Natural killer cell treated with Interleukin-12 subunit alpha and Interleukin-12 subunit beta and Interleukin-15 and Interleukin-18, amount 100 ng/mL, for 72 hours (primary cell): ENCODE measurements at places on chromosomes 5 and 9. TPM values are rescaled to one million over a fixed set of nuclear protein-coding genes. Genes with fewer than 3 reads are reported as not detected.

GRCh38 chr5:116772152-116772501, 197.5 kb upstream of the SEMA6A start:
- DNase-seq, result no peak
- no peak overlapping the region for H3K27ac ChIP-seq
- no peak overlapping the region for H3K4me3 ChIP-seq

- peaks cover 4% of the 10 kb centered on the region for H3K4me1 ChIP-seq
- no peaks in the 10 kb centered on the region for H3K36me3 ChIP-seq
- H3K27me3 ChIP-seq, result peaks cover 32% of the 10 kb centered on the region
- H3K4me3 ChIP-seq, result no peak overlapping the region
- no peak overlapping the region for H3K27ac ChIP-seq
Observed at GRCh38 chr5:138629392-138629791, 54.2 kb upstream of the HSPA9 start.

DNA sequence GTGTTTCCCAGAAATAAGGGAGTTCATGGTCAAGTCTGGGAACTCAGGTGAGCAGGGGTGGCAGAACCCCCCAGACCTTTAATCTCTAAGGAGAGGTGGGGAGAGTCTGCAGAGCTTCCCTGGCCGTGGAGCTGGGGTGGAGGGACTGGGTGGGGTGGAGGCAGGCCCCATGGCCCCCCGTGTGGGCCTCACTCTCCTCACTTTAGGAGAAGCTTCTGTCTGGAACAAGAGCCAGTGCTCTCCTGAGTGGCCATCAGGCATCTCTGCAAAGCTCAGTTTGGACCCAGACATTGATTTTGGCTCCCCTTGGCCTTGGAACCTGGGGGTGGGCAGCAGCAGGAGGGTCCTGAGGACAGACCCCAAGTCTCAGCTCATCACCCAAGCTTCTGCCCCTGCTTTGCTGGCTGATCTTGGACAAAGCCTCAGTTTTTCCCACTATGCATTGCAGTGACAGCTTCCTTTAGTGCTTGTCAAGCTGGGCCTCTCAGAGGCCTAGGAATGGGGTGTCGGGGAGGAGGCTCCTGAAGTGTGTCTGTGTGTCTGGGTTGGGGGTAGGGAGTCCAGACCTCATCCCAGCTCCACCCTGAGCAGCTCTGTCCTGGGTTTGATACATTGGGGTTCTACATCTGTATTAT, 3.5 kb upstream of the GBGT1 start:
- no peak overlapping the region for H3K4me3 ChIP-seq
- H3K36me3 ChIP-seq, result no peaks in the 10 kb centered on the region
- no peak overlapping the region for H3K27ac ChIP-seq
- peaks cover 4% of the 10 kb centered on the region for H3K27me3 ChIP-seq

DNA sequence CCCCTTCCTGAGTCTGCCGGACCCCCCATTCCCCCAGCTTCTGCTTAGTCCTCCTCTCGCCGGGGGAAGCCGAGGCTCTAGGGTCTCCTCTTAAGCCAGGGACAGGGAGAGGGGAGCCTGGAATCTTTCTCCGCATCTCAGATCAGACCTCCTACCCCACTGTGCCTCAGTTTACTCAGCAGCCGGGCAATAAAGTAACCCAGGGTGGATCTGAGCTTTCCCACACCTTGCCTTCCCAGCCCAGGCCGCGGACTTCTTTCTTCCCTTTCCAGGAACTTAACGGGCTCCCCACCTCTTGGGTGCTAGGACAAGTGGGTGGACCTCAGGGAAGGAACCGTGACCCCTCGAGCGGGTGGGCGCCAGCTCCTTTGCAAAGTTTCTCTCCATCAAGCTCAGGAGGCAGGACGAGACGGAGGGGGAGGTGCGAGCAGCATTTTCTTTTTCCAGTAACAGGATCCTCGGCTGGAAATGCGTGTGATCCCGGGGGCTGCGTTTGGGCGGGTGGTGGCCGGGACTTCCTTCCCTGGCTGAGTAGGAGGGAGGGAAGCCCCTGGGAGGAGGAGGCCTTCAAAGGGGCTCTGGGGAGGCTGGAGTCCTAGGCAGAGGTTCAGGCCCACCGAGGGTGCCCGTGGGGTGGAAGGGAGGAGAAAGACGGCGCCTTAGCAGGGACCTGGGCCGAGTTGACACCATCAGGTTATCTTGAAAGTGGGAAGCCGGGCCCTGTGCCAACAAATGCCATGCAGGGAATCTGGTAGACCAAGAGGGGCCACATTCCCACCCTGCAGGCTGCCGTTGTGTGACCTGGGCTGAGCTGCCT, 795 bp downstream of the DAB2IP start:
- DNase-seq, result no peak
- H3K36me3 ChIP-seq, result no peaks in the 10 kb centered on the region
- peaks cover 46% of the 10 kb centered on the region for H3K27me3 ChIP-seq
- H3K27ac ChIP-seq, result no peak overlapping the region
- H3K4me3 ChIP-seq, result no peak overlapping the region

- DNase-seq, result no peak
- peaks cover 31% of the 10 kb centered on the region for H3K4me1 ChIP-seq
- H3K36me3 ChIP-seq, result peaks cover 8% of the 10 kb centered on the region
- peaks cover 5% of the 10 kb centered on the region for H3K27me3 ChIP-seq
- peak within 1 kb of the TSS; percentile 78 for H3K27ac ChIP-seq
- H3K4me3 ChIP-seq, result peak within 1 kb of the TSS; percentile 74
Observed at GRCh38 chr9:114930056-114930812, at the start of gene TNFSF8. Gene TNFSF8, minus strand, starts transcription at chr9:114930591. Its CDS starts 288 bp downstream, at chr9:114930303.

DNA sequence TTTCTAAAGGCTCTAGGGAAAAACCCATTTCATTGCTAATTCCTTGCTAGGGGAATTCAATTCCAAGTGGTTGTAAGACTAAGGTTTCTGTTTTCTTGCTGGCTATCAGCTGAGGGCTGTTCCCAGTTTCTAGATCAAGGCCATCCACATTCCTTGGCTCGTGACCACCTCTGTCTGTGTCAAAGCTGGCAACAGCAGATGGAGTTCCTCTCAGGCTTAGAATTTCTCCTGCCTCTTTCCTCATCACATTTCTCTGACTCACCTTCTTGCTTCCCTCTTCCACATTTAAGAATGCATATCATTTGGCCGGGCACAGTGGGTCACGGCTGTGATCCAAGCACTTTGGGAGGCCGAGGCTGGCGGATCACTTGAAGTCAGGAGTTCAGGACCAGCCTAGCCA, 19.0 kb downstream of the DAB2IP start:
- H3K36me3 ChIP-seq, result no peaks in the 10 kb centered on the region
- H3K4me1 ChIP-seq, result no peaks in the 10 kb centered on the region
- no peak overlapping the region for H3K4me3 ChIP-seq
- no peak for DNase-seq
- peaks cover 14% of the 10 kb centered on the region for H3K27me3 ChIP-seq

BTNL8 gene
- not detected for total RNA-seq

DCTN3 gene
- 79.8 TPM for total RNA-seq

SOHLH1 gene
- not detected for total RNA-seq

ADCY2 gene
- total RNA-seq, result not detected

RLN2 gene
- not detected for total RNA-seq

GRCh38 chr5:1212881-1213280, 11.5 kb downstream of the SLC6A19 start:
- no peaks in the 10 kb centered on the region for H3K4me1 ChIP-seq
- peak; percentile 44 for DNase-seq
- no peak overlapping the region for H3K4me3 ChIP-seq
- no peak overlapping the region for H3K27ac ChIP-seq
- no peaks in the 10 kb centered on the region for H3K36me3 ChIP-seq

- DNase-seq, result no peak
- no peaks in the 10 kb centered on the region for H3K36me3 ChIP-seq
- no peak overlapping the region for H3K27ac ChIP-seq
- no peak overlapping the region for H3K4me3 ChIP-seq
- peaks cover 9% of the 10 kb centered on the region for H3K27me3 ChIP-seq
- H3K4me1 ChIP-seq, result no peaks in the 10 kb centered on the region
Observed at GRCh38 chr5:109910874-109911273, 221.1 kb downstream of the MAN2A1 start.

KIAA0825 gene
- total RNA-seq, result 6.2 TPM

GRCh38 chr5:133679534-133679933, 67.2 kb upstream of the FSTL4 start:
- DNase-seq, result no peak
- no peaks in the 10 kb centered on the region for H3K36me3 ChIP-seq
- no peak overlapping the region for H3K27ac ChIP-seq
- peaks cover 10% of the 10 kb centered on the region for H3K27me3 ChIP-seq

- peaks cover 37% of the 10 kb centered on the region for H3K27me3 ChIP-seq
- peaks cover 6% of the 10 kb centered on the region for H3K36me3 ChIP-seq
- no peak overlapping the region for H3K27ac ChIP-seq
- no peaks in the 10 kb centered on the region for H3K4me1 ChIP-seq
- DNase-seq, result no peak
- H3K4me3 ChIP-seq, result no peak overlapping the region
Observed at GRCh38 chr5:175797521-175798038, 73.8 kb upstream of the CPLX2 start.

- no peaks in the 10 kb centered on the region for H3K4me1 ChIP-seq
- H3K27me3 ChIP-seq, result peaks cover 24% of the 10 kb centered on the region
- DNase-seq, result no peak
- no peak overlapping the region for H3K27ac ChIP-seq
- H3K36me3 ChIP-seq, result no peaks in the 10 kb centered on the region
Observed at GRCh38 chr9:84773022-84773421, 103.5 kb downstream of the NTRK2 start.

DNA sequence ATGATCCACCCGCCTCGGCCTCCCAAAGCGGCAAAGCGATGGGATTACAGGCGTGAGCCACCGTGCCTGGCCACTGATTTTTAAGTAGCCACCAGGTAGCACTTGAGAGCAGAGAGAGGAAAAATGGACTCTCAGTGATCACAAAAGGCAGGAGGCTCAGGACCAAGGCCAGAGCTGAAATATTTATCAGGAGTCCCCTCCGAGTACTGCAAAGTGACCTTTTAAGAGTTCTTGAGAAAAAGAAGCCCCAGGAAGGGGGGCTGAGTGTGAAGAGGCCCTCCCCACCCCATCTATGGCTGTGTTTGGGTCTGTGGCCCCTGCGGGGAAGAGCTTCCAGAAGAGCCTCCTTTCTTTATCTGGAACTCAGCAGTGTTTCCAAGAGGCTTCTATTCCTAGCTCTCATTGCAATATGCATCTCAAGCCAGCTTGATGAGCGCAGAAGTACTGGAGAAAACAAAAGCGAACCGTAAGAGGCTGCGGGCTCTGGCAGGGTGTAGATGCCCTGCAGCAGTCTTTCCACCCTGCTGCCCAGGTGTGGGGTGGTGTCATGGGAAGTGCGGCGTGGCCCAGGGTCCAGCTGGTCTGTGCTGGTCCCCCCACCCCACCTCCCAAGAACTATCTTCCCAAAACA, 75.5 kb upstream of the CDK20 start:
- no peaks in the 10 kb centered on the region for H3K27me3 ChIP-seq
- peaks cover 3% of the 10 kb centered on the region for H3K36me3 ChIP-seq
- no peak overlapping the region for H3K4me3 ChIP-seq
- H3K27ac ChIP-seq, result no peak overlapping the region

- H3K4me1 ChIP-seq, result no peaks in the 10 kb centered on the region
- H3K4me3 ChIP-seq, result no peak overlapping the region
- no peaks in the 10 kb centered on the region for H3K36me3 ChIP-seq
- no peak overlapping the region for H3K27ac ChIP-seq
- DNase-seq, result peak; percentile 16
Observed at GRCh38 chr5:179437341-179438001, 92.2 kb upstream of the ADAMTS2 start.

HAVCR1 gene
- 26.5 TPM for total RNA-seq

DNA sequence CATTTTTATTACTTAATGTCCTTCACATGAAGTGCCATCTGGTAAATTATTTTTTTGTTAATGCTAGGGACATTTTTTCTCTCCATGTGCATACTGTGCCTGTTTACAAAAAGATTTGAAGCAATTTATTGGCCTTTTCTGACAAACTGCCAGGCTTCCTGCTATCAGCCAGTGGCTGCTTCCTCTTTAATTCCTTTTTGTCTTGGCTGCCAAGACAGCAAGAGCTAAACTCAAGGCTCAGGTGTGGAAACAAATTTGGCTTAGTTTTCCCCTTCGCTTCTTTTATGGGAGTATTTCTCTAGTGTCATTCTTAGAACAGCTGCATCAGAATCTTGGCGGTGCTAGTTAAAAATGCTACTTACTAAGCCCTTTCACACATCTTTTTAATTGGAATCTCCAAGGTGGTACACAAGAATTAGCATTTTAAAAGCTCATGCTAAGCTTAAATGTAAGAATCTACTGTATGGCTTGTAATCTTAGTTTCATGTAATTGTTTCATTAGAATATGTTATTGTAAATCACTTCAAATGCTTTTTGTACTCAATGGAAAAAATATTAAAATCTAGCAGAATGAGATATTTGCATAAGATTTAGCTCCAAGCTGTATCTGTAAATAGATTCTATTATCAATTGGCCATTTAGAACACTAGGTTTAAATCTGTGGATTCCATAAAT, 134.2 kb upstream of the RASGRF2 start:
- peaks cover 29% of the 10 kb centered on the region for H3K36me3 ChIP-seq
- H3K27me3 ChIP-seq, result no peaks in the 10 kb centered on the region
- H3K27ac ChIP-seq, result no peak overlapping the region
- H3K4me3 ChIP-seq, result no peak overlapping the region
- no peak for DNase-seq

ZDHHC11 gene
- 8.1 TPM for total RNA-seq

MARCHF11 gene
- total RNA-seq, result not detected

TXNDC8 gene
- not detected for total RNA-seq

GRCh38 chr9:96116275-96117064, 185.5 kb downstream of the HSD17B3 start:
- peaks cover 54% of the 10 kb centered on the region for H3K4me1 ChIP-seq
- peak overlapping the region; percentile 7 for H3K27ac ChIP-seq
- H3K36me3 ChIP-seq, result peaks cover 15% of the 10 kb centered on the region
- no peak for DNase-seq
- H3K4me3 ChIP-seq, result peak overlapping the region; percentile 2

GMCL2 gene
- not detected for total RNA-seq

GRCh38 chr5:89849830-89850512, 559.6 kb downstream of the CETN3 start:
- no peak overlapping the region for H3K4me3 ChIP-seq
- no peak overlapping the region for H3K27ac ChIP-seq
- H3K4me1 ChIP-seq, result no peaks in the 10 kb centered on the region
- H3K36me3 ChIP-seq, result no peaks in the 10 kb centered on the region
- no peak for DNase-seq

SPINK7 gene
- total RNA-seq, result not detected

- no peak overlapping the region for H3K27ac ChIP-seq
- no peaks in the 10 kb centered on the region for H3K27me3 ChIP-seq
- no peak overlapping the region for H3K4me3 ChIP-seq
- no peaks in the 10 kb centered on the region for H3K4me1 ChIP-seq
- no peaks in the 10 kb centered on the region for H3K36me3 ChIP-seq
Observed at GRCh38 chr9:126953041-126953809, 38.6 kb downstream of the RALGPS1 start.

- no peaks in the 10 kb centered on the region for H3K36me3 ChIP-seq
- H3K27me3 ChIP-seq, result no peaks in the 10 kb centered on the region
- peak overlapping the region; percentile 42 for H3K27ac ChIP-seq
- H3K4me3 ChIP-seq, result no peak overlapping the region
Observed at GRCh38 chr5:74903165-74903787, 37.1 kb upstream of the FAM169A start.

DNA sequence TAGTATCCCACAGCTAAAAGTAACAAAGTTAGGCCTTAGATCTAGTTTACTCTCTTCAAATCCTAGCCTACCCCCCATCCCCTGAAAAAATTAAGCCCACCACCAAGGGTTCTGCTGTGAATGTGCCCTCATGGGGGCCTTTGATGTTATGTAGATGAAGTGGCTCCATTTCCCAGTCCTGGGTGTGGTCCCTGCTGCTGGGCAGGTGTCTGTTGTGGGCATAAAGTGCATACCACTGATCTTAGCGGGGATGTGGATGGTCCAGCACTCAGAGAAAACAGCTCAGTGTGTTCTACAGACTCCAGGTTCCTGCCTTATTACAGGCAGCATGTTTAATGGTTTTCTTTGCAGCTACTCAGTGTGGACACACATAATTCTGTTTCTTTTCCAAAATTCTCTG, 1.9 kb downstream of the PCBD2 start:
- peak overlapping the region; percentile 48 for H3K4me3 ChIP-seq
- peaks cover 5% of the 10 kb centered on the region for H3K36me3 ChIP-seq
- H3K27ac ChIP-seq, result no peak overlapping the region
- H3K27me3 ChIP-seq, result no peaks in the 10 kb centered on the region
